ENCODE measurements at places on chromosomes 5 and 9.

- no peak for DNase-seq
These were observed 15.8 kb upstream of the NEURL1B start for GRCh38 chr5:172624996-172625964.

DNA sequence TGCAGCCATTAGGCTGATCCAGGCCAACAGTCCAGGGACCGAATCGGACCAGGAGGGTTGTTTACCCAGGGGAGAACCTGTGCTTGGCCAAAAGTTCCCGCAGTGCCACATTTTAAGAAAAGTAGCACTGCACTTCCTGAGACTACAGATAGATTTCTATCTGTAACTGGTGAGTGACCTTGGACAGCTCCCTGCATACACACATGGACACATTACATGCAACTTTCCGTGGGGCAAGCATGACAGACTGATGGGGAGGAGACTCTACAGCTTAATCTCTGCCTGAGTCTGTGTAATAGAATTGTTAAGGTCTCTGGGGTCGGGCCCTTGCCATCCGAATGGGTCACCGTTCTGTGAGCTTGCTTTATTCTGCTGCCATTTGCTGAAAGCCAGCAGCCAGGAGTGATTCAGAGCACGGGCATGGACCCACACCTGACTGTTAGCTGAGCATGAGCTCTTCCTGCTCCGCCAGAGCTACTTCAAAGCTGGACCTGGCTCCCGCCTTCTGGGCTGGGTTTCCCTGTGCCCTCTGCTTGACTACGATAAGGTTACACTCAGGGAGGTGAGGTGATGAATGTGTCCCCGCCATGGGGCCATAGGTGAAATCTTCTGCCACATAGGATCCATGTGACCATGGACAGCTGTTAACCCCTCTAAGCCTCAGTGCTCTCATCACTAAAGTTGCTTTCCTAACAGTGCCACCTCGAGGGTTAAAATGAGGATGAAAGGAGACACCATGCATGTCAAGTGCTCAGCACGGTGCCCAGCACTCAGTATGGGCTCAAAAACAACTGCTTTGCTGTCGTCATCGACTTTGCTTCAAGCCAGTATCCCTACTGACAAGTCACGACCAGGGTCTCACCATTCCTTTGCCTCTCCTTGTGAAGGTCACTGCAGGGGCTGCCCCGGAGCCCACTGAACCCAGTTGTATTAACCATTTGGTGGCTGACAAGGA lies 200.0 kb downstream of the MELK start:
- DNase-seq = peak; percentile 18

- DNase-seq = no peak
These were observed 22.0 kb upstream of the WNK2 start for GRCh38 chr9:93161786-93162562.

DNA sequence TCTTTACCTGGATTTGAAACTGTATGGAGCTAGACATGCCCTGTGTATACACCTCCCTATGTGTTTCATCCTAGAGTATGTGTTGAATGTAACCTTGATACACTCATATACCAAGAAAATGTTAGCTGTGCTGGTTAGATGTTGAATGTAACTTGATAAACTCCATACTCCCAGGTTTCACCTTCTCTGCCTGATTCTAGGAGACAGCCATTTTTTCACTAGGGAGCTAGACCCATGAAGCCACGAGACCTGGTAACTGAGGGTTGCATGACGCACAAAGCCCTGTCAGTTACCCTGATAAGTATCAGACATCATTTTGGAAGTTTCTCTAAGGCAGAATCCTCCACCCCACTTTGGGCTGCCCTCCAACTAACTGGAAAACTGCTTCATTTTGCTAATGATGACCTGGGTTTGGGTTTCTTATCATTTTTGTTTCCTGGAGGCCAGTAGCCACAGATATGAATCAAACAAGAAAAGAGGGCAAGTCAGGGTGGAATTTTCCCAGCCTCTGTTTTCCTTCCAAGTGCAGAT lies 478.5 kb upstream of the KIF2A start:
- no peak for DNase-seq

DNA sequence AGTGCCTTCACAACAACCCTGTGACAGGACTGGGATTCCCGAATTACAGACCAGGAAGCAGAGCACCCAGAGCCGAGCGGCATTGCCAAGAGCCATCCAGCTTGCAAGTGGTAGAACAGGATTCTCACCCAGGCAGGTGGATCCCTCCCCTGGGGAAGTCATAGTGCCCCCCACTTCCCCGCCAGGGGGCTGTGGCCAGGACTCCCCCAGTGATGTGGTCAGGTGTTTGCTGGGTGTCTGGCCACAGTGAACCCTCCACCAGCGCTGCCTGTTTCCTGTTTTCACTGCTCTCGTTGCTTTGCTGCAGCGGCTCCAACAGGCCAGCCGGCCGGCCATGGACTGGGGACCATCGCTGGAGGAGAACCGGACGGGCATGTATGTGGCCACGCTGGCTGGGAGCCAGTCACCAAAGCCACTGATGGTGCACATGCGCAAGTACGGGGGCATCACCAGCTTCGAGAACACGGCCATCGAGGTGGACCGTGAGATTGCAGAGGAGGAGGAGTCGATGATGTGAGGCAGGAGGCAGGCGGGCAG lies 19.3 kb downstream of the SLC6A7 start:
- peak; percentile 73 for DNase-seq

DNA sequence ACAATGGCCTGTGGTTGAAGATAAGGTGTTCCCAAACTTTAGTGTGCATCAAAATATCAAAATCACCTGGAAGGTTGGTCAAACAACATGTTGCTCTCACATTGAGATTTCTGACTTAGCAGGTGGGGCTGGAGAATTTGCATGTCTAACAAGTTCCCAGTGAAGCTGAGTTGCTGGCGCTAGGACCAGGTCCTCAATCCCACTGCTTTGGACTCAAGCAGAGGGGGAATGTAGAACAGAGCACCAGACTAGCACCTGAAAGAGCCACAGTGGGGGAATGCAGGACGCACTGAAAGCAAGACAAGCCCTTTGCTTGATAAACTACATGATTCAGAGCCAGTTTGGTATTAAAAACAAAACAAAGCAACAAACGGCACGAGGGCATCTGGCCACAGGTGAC lies 458.1 kb downstream of the MTRR start:
- no peak for DNase-seq

- DNase-seq = no peak
These were observed 313.1 kb downstream of the DTWD2 start for GRCh38 chr5:118675247-118675646.

DNA sequence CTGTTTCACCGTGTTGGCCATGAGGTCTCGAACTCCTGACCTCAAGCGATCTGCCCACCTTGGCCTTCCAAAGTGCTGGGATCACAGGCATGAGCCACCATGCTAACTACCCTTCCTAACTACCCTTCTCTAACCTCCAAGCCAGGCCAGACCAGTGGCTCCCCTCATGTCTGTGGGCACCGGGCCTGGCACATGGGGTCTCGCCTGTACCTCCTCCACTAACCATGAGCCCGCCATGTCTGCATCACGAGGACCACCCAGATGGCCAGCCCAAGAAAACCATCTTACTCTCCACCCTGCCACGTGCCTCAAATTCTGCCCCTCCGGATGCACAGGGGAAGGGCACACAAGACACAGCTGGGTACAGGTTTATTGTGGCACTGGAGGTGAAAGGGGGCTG lies 9.6 kb upstream of the DBN1 start:
- no peak for DNase-seq

- no peak for DNase-seq
These were observed 181.7 kb downstream of the ERCC6L2 start for GRCh38 chr9:96057155-96057554.

DNA sequence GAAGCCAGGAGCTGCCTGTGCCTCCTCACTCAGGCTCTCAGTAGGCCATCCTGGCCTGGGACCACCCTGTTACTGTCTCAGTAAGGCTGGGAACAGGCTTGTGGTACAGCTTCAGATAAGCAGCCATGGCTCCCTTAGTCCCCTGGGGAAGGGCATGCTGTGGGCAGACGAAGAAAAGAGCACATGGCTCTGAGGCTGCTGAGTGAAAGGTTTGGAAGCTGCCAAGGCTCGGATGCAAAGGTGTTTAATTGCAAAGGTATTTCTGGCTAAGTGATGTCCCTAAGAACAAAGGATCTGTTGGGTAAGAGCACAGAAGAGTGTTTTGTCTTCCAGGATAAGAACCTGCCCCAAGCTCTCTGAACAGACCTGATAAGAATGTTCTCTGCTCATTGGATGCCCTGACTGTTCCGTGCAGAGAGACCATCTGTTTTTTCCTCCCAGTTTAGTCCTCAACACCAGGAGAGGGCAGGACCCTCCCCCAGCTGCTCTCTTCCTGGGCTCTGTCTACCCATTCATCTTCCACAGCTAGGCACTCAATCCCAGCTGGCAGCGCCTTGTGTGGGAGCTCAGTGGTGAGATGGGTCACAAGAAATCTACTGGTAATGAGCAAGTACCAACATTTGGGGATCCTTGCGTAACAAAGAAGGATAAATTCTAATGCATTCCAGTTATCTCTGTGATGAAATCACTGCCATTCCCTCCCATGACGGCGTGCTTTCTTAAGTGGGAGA lies 17.7 kb downstream of the ANGPTL2 start:
- DNase-seq = no peak

DNA sequence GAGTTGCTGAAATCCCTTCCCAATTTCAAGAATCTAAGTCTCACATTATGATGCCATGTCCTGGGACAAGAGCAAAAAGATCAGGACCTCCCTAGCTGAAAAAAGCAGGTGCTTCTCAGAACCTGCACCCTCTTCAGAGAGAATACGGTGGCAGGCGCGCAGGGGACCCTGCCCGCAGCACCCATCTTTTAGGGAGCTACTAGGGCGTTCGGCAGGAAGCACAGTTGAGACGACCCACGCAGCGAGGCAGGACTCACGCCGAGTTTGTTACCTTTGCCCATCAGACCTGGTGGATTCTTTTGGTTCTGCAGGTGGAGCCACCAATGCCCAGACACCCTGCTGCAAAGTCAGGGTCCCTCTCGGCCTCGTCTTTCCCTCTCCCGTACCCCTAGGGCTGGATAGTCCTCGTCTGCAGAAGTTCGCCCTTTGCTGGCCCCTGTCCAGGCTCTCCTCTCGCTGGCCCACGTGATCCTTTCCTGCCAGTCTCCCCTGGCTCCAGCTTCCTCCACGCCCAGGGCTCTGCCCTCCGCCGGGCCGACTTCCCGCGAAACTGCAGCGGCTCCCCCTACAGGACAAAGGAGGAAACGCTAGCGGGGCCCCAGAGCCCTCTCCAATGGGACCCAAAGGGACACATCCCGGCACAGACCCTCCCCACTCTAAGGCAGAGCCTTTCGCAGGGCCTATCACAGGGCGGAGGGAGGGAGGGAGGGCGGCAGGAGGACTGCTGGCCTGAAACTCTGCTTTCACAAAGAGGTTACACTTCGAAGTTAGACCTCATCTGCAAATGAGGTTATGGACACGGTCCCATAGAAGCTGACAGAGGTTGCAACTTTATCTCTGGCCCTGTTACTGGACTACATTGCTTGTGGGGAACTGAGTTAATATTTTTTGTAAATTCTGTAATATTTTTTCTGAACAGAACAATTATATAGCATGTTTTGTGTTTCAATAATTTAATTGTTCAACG lies 28.8 kb downstream of the TMEM174 start:
- peak; percentile 80 for DNase-seq

DNA sequence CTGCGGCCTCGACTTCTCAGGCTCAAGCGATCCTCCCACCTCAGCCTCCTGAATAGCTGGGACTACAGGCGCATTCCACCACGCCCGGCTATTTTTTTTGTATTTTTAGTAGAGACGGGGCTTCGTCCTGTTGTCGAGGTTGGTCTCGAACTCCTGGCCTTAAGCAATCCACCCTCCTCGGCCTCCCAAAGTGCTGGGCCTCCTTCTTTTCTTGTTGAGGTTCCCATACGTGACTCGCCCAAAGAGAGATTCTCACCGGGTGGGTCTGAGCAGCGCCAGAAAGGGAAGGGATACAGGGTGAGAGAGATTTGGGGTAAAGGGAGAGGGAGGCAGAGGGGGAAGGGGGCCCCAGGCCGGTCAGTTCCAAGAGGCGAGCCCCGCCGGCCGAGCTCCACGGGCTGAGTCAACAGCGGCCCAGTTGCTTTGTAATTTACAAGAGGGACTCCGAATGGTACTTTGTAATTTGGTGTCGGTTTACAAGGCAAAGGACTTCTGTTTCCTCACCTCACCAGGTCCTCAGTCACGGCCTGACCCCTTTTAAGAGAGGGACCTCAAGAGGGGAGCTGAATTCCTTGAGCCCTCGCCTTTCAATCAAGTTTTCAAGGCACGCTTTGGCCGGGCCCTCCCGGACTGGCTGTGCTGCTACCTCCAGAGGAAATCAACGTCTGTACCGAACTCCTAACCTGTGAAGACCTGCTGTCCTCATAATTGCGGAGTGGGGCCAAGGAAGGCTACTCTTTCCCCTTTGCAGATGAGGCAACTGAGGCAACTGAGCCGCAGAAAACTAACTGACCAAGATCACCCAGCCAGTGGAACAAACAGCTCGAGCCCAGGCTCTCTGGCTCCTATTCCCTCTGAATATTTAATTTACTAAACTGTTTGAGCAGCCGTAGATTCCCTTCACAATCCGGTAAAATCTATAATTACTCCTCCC lies 3.3 kb upstream of the DMRT2 start:
- no peak for DNase-seq

GRCh38 chr5:72951671-72952468 lies 4.0 kb upstream of the FCHO2 start:
- no peak for DNase-seq
